T-helper 17 cell (primary cell): ENCODE measurements at places on chromosomes 11 and 22.

- no peak for DNase-seq
These were observed 15.9 kb downstream of the MCAT start for GRCh38 chr22:43127166-43127908.

DNA sequence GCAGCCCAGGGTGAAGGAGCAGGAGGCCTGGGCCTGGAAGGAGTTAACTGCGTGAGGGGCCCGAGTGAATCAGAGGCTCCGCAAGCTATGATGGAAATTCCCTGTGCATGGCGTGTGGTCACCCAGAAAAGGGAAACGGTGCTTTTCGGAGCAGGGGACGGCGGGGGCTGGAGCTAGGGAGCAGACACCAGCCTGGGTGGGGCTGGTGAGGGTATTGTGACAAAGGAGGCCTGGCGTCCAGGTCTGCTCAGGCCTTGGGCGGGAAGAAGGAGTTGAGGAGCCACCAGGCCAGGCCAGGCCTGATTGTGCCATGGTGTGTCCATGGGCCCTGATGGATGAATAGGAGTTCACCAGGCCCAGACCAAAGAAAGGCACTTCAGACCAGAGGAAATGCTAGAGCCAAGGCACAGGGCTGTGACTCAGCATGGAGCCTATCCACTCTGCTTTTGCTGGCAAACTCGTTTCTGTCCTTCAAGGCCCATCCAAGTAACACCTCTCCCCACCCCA lies 12.8 kb upstream of the SPI1 start:
- DNase-seq = no peak

GRCh38 chr11:1834062-1834610 lies 654 bp upstream of the SYT8 start:
- no peak for DNase-seq

GRCh38 chr22:44304354-44304753 lies 8.4 kb downstream of the SHISAL1 start:
- no peak for DNase-seq

- DNase-seq = no peak
These were observed 77.2 kb upstream of the PPARA start for GRCh38 chr22:46072981-46073682.
